ENCODE measurements at places on chromosomes 4 and X.

- no peak for DNase-seq
Measured at GRCh38 chr4:185309770-185310169, 86.0 kb downstream of the LRP2BP start.

- DNase-seq, result no peak
Measured at GRCh38 chrX:148808833-148809232, 308.4 kb downstream of the AFF2 start.

DNA sequence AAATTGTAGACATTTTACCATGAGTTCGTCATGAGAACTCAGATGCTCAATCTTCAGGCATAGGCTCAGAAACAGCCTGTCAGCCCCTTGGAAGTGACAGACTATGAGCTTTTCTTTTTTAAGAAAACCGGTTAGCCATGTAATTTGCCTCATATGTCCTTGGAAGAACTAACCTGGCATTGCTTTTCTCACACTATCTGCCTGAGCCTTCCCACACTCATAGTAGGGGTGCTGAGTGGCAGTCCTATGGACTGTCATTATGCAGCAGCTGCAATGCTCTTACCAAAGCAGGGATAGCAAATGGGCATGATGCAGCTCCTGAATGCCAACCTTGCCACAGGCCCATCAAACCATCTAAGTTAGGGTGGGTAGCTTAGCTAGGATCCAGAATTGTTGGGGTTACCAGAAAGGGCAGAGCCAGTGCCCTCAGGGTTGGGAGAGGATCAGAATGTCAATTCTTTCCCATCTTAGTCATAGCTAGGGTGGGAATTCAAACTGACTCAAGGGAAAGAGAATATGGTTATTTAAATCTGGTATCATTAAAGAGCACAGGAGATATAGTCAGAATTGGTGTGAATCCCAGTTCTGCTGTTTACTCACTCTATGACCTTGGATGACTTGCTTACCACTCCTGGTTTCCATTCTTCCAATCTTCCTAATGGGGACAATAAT, 230.6 kb upstream of the CPEB2 start:
- no peak for DNase-seq

DNA sequence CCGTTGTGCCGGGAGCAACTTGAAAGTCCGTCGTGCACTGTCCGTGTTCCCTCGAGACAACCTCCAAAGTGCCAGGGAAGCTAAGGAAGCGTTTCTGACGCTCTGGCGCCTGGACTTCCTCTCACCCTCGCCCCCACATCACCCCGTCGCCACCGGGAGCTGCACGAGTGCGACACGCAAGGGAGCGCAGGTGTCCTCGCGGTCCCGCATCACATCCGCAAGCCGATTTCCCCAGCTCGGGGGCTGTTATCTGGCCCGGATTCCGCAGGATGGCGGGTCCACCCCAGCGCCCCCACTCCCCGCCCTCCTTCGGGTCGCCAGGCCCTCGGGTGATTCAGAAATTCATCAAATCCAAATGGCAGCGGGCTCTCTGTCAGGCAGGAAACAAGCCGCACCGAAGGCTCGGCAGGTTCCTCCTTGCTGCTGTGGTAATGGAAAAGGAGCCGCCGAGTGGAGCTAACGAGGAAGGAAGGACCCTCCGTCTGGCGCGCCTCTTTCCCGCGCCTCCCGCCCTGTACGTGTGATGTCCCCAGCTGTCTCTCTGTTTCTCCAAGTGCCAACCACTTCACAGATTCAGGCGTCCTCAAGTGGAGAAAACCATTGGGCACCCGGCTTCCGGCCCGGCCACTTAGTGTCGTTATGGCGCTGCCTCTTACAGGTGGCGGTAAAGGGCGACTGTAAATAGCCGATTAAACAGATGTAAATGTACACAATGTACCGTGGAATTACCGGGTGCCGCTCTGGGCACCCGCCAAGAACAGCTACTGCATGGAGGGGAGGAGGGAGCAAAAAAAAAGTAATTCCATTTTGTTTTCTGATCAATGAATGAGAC, 921 bp upstream of the SETD7 start:
- DNase-seq, result peak; percentile 49

DNA sequence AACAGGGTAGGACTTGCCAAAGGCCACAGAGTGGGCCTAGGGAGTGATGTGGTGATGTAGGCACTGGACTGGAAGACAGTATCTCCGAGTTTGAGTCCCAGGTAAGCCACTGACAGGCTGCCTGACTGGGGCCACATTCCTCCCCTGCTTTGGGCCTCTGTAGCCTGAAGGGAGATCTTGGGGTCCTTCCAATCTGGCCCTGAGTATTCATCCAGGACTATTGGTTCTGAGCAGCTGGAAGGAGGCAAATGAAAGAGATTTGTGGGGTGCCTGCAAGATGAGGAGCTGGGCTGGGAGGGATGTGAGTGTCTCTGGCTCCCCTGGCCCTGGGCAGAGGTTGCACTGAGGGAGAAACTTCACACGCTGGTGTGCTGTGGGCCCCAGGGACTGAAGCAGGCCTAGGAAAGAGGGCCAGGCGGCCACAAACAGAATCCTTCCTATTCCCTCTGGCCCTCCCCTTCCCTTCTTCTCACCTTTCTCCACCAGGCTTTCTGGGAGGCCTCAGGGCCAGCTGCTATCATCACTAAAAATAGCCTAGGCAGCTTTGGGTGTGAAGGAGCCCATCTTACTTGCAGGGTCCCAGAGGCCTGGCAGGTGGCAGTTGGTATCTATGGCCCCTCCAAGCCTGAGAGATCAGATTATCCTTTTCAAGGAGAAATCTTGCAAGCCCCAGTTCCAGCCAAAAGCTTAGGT, 70.1 kb downstream of the PJA1 start:
- DNase-seq, result no peak

DNA sequence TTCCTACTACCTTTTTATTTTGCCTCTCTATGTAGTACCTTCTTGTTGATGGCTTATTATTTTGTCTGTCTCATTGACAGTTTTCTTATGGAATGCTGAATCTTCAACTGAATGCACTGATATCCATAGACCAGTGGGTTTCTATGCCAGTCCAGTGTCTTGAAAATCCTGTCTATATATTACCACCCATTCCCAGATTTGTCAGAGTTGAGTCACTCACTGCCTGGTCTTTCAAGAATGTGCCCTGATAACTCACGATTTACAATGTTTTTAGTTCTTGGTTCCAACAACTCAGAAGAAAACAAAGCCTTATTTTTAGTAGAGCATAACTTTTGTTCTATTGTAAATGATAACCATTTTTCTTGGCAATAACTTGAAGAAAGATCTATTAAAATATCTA, 606.0 kb upstream of the PITX2 start:
- no peak for DNase-seq

DNA sequence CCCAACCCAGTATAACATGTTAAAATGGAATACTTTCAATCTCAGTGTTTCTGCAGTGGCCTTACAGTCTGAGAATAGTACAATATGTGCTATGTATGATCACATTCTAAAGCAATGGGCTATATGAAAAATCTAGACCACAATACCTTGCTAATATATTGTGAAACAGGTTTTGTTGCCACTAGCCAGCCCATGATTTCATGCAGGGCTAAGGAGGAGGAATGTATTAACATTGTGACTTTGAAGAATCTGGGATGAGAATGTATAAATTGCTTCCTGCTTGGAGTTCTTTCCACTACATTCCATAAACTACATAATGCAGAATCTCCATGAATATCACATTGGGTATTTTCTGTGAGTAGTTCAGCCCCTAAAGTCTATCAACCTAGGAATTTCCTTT, 935.4 kb upstream of the GRIA3 start:
- no peak for DNase-seq

DNA sequence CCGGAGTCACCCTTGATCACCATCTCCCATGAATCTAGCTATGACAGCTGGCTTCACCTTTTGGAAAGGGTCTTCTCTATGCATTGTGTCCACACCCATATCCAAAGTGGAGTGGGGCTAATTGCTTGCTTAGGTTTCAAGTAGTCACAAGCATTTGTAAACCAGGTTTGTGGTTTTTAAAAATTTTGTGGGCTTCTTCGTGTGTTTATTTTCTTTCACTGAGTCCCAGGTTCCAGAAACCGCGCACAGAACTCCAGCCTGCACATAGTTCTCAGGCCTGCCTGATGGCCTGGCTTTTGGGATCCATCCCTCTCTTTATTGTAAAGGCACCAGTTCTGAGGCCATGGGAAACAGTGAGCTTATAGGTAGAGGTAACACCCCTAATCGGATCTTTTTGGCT, 70.2 kb upstream of the TLR3 start:
- no peak for DNase-seq

DNA sequence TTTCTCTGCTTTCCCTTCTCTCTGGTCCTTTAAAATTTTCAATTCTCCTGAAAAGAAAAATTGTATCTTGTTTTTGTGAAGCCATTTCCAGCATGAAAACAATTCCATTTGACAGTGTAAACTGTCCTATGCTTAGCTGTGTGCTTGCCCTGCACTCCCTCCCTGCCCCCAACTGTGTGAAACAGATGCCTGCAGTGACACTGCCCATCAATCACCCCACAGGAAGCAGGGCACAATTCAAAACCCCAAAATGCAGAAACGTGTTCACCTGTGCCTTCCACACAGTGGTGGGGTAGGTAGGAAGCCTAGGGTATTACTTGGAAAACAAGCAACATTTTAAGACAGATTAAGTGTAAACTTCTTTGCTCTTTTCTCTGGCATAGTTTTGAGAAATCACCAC, 6.2 kb upstream of the FHDC1 start:
- no peak for DNase-seq

DNA sequence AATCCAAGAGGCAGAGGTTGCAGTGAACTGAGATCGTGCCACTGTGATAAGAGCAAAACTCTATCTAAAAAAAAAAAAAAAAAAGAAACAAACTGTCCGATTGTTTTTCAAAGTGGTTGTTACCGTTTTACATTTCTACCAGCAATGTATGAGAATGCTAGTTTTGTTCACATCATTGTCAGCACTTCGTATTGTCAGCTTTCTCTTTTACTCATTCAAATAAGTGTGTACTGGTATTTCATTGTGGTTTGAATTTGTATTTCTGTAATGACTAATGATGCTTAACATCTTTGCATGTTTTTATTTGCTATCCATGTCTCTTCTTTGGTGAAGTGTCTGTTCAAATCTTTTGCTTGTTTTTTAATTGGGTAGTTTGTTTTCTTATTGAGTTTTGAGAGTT, 65.8 kb downstream of the GPR101 start:
- DNase-seq, result no peak

DNA sequence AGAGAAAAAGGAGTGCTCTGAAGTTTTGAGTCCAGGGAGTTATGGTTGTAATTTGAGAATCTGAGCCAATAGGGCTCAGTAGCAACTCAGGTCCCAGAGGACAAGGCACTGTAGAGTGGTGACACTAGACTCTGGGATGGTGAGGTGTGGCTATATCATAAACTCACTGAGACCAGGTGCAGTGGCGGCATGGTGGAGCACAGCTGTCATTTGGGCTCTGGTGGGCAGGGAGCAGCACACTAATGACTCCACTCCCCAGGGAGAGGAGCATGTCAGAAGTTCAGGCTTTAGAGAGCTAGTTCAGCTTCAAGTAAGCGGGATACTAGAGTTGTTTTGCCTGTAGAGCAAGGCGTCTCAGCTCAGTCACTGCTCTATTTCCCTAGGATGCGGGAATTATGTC, 165.4 kb upstream of the USP38 start:
- no peak for DNase-seq

- no peak for DNase-seq
Measured at GRCh38 chr4:78923464-78924312, 15.6 kb downstream of the PAQR3 start.

- no peak for DNase-seq
Measured at GRCh38 chr4:53558065-53558801, 33.1 kb downstream of the LNX1 start.

GRCh38 chr4:30856795-30857564, 136.8 kb downstream of the PCDH7 start:
- DNase-seq, result no peak

- no peak for DNase-seq
Measured at GRCh38 chr4:158671665-158671914, at the start of gene C4orf46. Gene C4orf46, minus strand, starts transcription at chr4:158671887. Its CDS starts 86 bp downstream, at chr4:158671801.

- DNase-seq, result no peak
Measured at GRCh38 chrX:114797494-114797893, 213.6 kb downstream of the HTR2C start.

GRCh38 chr4:108902769-108903168, 139.9 kb upstream of the ETNPPL start:
- DNase-seq, result no peak

DNA sequence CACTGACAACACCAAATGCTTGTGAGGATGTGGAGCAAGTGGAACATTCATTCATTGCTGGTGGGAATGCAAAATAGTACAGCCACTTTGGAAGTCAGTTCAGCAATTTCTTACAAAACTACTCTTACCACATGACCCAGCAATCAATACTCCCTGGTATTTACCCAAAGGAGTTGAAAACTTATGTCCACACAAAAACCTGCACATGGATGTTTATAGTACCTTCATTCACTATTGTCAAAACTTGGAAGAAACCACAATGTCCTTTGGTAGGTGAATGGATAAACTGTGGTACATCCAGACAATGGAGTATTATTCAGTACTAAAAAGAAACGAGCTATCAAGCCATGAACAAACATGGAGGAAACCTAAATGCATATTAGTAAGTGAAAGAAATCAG, 27.5 kb downstream of the HUWE1 start:
- no peak for DNase-seq

- no peak for DNase-seq
Measured at GRCh38 chr4:8083086-8083825, 75.4 kb downstream of the ABLIM2 start.

DNA sequence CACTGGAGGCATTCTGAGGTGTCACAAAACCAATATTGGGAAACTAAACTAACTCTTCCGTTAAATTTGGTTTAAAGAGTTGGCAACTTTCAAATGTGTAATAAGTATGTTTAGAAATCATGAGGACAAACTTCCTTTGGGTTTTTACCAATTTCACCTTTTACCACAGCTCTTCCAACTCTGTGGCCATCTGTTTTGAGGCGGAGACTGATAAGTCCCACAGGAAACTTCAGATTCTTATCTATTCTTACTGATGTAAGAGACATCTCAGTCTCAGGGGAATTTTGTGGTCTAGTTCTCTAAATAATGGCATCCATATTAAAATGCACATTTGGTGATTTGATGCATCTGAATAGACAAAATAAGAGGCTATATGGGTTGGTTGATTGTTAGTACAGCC, 229.2 kb upstream of the AFF2 start:
- no peak for DNase-seq

- DNase-seq, result no peak
Measured at GRCh38 chrX:4277122-4277521, 563.7 kb upstream of the PRKX start.

DNA sequence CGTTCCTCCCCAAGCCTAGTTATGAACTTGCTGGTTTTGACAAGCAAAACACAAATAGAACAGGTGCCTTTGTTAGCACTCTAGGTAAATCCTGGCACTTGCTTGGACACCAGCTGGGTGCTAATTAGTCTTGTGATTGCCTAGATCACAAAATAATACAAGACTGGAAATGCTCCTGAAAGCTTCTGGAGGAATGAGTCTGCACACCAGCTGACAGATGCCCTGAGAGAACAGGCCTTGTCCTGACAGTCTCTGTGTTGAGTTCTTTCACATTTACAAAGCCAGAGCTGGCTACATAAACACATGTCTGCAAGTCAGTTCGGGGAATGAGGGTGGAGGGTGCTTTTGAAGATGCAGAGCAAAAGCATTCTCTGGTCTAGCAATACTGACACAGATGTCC, 93.8 kb downstream of the ELOVL6 start:
- DNase-seq, result no peak
